ENCODE measurements at places on chromosomes 6 and 20.

DNA sequence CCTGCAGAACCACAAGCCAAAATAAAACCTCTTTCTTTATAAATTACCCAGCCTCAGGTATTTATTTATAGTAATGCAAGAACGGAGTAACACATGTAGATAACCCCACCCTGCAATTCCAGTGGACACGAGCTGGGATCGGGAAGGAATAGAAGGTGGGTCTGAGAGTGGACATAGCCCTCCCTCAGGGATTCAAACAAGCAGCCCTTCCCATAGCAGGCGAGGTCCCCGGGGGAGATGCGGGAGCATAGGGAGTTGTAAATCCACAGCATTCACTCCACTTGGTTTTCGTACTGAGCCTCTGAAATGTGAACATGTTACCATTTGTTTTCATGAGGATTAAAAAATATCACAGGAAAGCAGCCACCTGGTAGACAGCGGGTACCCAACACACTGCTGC lies 312.6 kb downstream of the CDH4 start:
- DNase-seq = no peak

- no peak for DNase-seq
These were observed 19.5 kb downstream of the NCOA3 start for GRCh38 chr20:47521059-47521808.

GRCh38 chr6:21596145-21596948 lies 2.8 kb downstream of the SOX4 start:
- peak; percentile 18 for DNase-seq

GRCh38 chr6:150276937-150277742 lies 91.7 kb upstream of the IYD start:
- DNase-seq = no peak

DNA sequence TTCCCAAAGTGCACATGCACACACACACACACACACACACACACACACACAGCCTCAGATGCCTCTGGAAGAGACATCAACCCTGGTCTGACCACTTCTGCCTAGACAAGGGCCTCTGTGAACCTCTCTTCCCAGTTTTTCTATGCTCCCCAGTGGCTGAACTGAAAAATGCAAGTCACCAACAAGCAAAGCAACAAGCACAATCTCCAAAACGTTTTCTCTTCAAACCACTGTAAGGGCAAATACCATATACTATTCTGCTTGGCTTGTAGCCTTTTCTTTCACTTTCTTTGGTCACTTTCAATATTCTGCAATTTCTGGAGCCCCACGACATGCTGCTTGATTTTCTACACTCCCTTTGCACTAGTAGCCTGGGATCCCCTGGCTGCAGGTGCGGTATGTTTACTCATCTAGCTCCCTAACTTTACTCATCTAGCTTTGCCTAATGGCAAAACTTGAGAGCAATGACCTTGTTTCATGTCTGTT lies 121.4 kb upstream of the DST start:
- DNase-seq = no peak

DNA sequence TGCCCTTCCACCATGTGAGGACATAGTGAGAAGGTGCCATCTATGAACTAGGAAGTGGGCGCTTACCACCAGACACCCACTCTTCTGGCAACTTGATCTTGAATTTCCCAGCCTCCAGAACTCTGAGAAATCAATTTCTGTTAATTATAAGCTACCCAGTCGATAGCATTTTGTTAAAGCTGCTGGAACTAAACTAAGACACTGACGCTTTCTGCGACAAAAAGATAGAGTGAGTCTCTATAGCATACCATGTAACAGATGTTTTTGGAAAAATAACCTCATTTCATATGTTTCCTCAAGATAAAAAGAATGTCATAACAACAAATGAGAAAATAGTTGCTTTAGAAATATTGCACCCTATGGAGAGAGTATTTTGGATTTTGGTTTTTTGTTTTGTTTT lies 15.4 kb upstream of the SMIM13 start:
- no peak for DNase-seq

GRCh38 chr20:37345339-37346235 lies at the start of gene SRC:
TSS of gene SRC (plus strand) at chr20:37346140. CDS start at chr20:37384154, 38,014 bp downstream.
- DNase-seq = peak; percentile 46

- DNase-seq = no peak
These were observed 2.1 kb upstream of the TRERF1 start for GRCh38 chr6:42453654-42454427.

- no peak for DNase-seq
These were observed 56.5 kb upstream of the CCN2 start for GRCh38 chr6:132007474-132008190.

GRCh38 chr6:396126-396520 lies 4.6 kb downstream of the IRF4 start:
- no peak for DNase-seq

- no peak for DNase-seq
These were observed 206.8 kb downstream of the TINAG start for GRCh38 chr6:54515013-54515412.

- DNase-seq = peak; percentile 41
These were observed 26.3 kb downstream of the C6orf89 start for GRCh38 chr6:36912030-36912454.

- no peak for DNase-seq
These were observed 482.9 kb upstream of the SLC35B3 start for GRCh38 chr6:8918196-8918595.

- DNase-seq = no peak
These were observed 38.9 kb downstream of the ESF1 start for GRCh38 chr20:13745784-13746183.

- peak; percentile 26 for DNase-seq
These were observed 88.6 kb downstream of the PSMB1 start for GRCh38 chr6:170464524-170464979.

- DNase-seq = no peak
These were observed 5.9 kb downstream of the TBX18 start for GRCh38 chr6:84758486-84758885.

DNA sequence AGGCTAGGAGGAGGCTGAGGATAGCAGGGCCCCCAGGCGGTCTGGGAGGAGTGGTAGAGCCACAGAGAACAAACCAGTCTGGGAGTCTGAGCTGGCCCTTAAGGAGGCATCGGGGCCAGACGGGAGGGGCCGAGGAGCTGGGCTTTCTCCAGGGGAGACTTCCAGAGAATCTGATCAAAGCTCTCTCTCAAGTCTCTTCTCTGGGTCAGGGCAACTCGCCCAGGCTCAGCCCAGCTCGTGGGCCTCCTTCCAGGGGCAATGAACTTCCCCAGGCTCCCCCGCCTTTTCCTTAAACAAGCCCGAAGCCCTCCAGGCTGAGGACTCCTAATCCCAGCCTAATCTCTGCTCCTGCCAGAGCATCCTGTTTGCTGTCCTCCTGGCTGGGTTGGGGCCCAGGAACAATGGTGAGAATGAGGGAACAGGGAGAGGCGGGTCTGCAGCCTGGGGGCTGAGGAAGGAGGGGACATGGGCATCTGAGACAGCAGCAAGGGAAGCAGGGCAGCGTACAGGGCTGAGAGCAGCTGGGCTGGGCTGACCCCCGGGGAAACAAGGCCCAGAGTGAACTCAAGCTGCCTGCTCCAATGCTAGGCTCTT lies 173.6 kb downstream of the ANKRD60 start:
- no peak for DNase-seq

- no peak for DNase-seq
These were observed 423 bp downstream of the KLHDC3 start for GRCh38 chr6:43014434-43014909.

GRCh38 chr6:16236631-16237199 lies 1.7 kb upstream of the GMPR start:
- peak; percentile 6 for DNase-seq

GRCh38 chr6:21451546-21452013 lies 142.0 kb upstream of the SOX4 start:
- DNase-seq = no peak

- no peak for DNase-seq
These were observed 491.4 kb upstream of the RNF217 start for GRCh38 chr6:124470803-124471202.

- DNase-seq = no peak
These were observed 414.9 kb downstream of the KIF16B start for GRCh38 chr20:16158090-16158975.

DNA sequence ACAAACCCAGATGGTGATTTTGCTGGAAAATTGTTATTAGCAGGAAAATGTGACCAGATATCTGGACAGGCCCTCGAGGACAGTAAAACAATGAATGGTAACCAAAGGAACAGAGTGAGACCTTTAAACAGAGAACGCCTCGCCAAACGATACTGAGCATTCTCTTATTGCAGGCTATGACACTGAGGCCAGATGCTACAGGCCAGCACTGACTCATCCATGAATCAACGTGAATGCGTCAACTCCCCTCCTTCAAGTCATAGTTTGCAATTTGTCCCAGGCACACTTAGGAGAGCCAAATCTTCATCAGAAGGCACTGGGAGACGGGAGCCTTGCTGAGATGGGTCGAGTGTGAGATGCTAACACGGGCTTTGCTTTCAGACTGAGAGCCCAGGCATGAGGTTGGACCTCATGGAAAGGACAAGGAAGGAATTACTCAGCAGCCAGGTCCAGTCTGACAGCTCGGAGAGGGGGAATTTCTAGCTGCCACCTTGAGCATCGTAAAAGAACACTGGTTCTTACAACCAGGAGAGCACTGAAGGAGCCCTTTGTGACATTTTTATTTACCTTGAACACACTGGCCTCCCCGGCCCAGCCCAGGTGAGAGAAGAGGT lies 60.7 kb downstream of the BMP7 start:
- no peak for DNase-seq

GRCh38 chr6:134035823-134036296 lies 16.6 kb downstream of the SLC2A12 start:
- no peak for DNase-seq

DNA sequence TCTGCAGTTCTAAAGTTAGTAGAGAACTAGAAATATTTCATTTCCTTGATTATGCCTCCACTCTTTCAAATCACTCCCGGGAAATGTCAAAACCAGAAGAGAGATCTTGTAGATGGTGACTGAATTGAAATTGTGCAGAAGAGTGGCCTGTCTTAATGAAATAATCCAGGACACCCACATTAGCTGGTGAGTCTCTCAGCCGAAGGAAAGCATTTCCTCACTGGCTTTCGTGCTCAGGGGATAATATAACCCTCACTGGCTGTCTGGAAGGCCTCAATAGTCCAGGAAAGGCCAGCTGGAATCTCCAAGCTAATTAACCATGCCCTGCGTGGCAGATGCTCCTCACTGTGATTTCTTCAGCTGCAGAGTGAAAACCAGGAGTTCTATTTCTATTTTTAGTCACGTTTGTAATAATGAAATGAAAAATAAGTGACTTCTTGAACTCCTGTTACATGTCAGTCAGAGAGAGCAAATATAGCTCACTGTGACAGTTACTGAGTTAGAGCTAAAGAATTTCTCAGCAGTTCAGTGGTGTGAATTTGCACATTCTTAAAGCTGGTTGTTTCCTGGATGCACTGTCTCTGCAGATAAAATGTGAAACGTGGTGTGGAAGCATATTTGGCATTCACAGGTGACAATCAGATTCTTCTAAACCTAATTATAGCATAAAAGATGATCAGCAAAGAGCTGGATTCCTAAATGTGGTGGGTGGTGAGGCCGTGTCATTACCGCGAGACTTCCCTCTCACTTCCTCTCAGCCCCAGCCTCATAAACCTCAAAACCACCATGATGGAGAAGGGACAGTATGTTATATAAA lies 211.7 kb downstream of the LMBRD1 start:
- peak; percentile 2 for DNase-seq

DNA sequence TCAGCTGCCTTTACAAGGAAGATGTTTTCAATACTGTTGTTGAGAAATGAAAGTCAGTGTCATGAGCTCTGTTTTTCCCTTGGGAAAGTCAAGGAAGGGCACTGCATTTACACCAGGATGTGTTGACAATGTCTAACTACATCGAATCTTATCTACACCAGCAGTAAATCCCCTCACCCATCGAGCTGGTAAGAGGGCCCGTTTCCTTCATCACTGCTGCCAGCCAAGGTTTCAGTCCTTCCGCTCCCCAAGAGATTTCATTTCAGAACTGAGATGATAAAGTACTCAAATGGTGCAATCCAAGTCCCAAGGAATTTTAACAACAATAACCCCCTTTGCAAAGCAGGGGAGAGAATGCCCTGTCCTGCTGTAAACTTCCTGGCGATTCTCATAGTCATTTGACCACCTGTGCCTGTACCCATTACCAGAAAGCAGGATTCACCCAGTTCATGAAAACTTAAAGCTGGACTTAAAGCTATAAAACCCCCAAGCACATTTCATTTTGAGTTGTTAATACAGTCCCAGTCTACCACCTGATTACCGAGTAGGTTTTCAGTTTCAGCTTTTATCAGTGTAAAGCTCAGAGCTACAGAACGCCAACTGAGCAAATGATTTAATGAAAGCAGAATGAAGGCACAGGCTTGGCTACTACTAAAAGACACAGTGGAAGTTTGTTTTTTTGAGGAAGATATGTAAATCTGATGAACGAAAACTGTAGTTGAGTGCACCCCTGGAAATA lies 122.5 kb upstream of the TAB2 start:
- no peak for DNase-seq

DNA sequence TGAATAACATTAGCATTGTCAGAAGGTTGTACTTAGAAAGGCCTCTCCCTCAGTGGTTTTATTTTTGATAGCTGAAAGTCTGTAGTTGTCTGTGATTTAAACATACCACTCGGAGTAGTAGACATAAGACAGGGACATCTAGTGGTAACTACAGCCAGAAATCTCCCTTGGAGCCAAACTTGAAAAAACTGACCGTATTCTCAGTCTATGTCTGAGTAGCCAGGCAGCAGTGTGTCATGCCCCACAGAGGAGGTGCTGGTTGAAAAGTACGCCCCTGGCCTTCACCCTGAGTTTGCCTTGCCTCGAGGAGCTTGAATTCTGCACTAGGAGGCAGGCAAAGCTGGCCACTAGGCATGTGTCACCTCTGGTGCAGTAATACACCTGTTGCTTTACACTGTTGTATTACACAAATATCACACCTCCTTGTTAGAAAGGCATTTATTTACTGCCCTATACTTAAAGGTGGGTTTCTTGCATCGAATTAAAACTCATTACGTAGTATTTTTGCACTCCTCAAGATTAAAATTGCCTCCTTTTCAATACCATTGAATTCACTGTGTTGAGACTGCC lies 20.8 kb downstream of the ZBTB2 start:
- DNase-seq = no peak

- DNase-seq = no peak
These were observed 1.5 kb upstream of the CCR6 start for GRCh38 chr6:167121335-167121841.

DNA sequence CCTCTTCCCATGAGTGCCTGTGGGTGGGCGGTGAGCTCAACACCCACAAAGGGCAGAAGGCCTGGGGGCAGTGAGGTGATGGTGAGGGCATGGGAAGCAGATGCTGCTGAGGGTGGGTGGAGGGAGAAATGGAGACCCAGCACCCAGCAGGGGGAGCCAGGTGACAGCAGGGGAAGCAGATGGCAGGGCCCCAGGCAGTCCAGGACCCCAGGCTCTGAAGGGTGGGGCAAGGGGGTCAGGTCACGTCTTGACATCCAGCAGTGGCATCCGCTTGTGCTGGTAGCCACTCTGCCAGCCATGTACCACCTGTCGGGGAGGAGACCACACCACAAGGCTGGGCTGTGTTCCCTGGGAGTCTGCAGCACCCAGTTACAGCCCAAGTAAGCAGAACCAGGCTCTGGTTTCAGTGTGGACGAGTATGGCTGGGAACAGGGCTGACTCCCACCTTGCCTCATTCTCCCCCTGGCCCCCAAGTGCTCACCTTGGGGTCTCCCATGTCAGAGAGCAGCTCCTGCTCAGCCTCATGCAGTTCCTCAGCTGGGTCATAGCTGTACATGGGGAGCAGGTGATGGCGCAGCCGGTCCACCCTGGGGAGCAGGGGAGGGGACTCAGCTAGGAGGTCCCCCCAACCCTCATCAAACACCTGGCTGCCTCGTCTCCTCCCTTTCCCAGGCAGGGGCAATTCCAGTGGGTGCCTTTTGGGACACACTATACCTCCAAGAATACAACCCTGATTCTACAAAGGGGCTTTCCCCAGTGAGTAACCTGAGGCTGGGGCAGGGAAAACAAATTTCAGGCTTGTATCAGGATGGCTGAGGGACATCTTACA lies 2.0 kb downstream of the SMIM29 start:
- peak; percentile 64 for DNase-seq
